ENCODE measurements at places on chromosomes 2 and 18.

DNA sequence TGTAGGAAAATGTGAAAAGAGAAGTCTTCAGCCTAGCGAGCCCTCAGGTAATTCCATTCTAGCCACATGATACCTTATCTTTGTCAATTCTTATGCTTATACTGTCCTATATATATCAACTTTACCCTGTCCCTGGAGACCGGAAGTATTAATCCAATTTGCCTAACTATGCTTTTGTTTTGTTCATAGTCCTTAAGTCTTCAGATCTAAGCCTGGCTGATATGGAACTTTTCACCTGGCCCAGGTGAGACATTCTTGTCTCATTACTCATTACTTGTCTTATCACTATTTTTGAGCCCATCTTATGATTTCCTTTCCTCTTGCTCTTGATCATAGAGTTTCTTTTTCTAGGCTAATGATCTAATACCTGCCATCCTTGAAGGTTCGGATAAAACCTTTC, 194.1 kb upstream of the FANCL start:
- DNase-seq, result no peak

DNA sequence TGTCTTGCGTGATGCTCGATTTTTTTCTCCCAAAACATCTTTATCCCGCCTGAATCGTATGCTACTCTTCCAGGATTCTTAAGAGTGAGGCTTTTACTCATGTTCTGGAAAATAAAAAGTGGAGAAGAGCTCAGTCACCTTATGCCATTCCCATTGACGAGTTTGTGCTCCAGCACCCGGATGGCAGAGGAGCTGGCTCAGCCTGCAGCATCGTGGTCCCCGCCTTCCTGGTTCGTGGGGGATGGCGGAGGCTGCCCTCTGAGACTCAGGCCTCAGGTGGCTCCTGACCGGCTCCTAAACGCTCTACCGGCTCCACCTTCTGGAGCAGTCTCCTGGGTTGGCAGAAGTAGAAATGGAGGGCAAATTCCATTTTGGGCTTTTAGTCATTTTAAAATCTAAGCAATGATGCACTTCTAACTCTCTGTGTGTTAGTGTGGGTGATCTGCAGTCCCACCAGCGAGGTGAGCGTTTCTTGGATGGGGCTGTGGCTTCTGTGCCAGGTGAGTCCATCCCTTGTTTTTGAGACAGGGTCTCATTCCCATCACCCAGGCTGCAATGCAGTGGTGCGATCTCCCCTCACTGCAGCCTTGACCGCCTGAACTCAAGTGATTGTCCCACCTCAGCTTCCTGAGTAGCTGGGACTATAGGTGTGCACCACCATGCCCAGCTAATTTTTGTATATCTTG, 27.8 kb downstream of the RTP5 start:
- no peak for DNase-seq

DNA sequence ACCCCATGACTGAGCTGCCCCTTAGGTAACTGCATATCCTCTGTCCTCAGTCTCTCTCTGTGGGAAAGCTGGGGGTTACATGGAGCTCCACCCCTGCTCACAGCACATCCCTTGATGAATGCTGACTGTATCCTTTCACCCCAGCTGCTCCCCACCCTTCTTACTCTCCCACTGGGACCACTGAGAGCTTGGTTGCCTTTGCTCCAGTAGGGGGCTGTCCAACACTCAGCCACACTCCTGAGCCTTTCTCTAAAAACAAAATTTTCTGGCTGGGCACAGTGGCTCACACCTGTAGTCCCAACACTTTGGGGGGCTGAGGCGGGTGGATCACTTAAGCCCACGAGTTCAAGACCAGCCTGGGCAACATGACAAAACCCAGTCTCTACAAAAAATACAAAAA, 89.2 kb upstream of the MSH2 start:
- no peak for DNase-seq

DNA sequence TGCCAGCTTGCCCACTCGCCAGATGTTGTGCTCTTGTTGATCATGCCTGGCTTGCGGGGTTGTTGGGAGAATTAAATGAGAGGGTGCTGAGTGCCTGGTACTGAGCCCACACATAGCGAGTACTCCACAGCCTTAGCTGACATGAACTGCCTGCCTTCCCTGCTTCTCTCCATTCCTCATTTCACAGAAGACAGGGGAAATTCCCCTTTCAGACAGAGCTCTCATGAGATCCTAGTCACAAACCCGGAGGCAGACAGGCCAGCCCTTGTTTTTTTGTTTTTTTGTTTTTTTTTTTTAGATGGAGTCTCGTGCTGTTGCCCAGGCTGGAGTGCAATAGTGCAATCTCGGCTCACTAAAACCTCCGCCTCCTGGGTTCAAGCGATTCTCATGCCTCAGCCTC, 17.1 kb upstream of the DNMT3A start:
- DNase-seq, result no peak

DNA sequence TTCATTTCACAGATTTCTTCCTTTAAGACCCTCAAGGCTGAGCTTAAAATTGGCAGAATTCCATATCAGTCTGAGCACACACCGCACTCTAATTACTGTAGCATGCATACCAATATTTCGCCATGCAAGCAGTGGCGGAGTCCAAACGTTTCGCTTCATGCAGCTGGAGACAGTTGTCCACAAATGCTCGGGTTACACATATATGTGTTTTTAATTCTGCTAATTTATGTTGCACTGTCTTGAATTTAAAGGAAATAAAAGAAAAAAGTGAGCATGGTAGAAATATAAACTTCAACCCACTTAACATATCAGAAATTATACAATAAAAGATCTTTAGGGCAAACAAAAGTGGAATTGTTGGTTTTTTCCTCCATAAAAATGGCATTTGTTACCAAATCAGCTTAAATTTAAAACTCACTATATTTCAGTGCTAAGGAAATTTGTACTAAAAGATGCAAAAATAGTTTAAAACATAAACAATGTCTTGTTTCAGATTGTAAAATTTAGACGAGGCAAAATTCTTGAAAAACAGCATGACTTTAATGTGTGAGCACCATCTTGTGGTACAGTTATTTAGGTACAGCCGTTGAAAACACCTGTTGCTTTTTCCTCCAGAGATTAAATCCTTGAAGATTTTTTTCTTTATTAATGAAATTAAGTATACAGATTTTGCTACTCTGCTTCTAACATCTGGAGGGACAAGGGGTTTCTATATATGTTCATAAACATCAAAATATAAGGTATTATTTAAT, 24.1 kb upstream of the KANSL1L start:
- DNase-seq, result peak; percentile 30

DNA sequence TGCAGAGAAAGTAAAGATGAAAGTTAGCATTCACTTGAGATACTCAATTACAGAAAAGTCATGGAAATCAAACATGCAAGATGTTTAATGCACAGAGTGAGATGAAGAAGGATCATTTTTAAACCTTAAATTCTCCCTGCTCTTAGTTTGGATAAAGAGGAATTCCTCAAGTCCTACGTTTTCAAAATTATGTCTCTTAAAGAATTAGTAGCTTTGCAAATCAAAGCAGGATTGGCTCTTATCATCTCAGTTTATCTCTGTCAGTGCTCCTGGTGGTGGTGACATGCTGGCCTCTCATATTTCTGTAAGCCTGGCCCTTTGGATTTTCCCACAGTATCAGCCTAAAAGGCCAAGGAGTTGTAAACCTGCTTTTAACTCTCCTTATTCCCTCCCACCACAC, 242.2 kb downstream of the NRXN1 start:
- DNase-seq, result no peak

GRCh38 chr2:239339241-239339640, 61.6 kb downstream of the HDAC4 start:
- no peak for DNase-seq

GRCh38 chr2:229714736-229715541, 584 bp upstream of the DNER start:
- DNase-seq, result peak; percentile 55

- no peak for DNase-seq
Measured at GRCh38 chr2:46187112-46187618, 110.0 kb upstream of the EPAS1 start.

DNA sequence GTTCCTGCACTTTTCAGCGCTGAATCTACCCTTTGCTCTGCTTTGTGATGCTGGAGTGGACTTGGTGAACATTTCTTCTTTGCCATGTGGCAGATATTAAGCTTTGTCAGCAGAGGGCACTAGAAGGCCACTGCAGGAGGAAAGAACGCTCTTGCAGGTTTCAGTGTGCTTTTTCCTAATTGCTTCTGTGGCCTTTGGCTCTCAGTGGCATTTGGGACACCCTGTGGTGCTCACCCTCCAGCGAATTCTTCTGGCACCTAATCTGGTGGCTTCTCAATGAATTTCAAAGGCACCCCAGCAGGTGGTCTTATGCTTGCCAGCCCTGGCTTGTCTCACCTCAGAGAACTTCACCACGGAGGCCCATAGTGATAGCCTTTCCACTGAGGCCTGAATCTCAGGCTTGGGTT, 146.7 kb downstream of the MYO3B start:
- peak; percentile 65 for DNase-seq

GRCh38 chr2:163733956-163734355, 1.9 kb downstream of the FIGN start:
- DNase-seq, result no peak

DNA sequence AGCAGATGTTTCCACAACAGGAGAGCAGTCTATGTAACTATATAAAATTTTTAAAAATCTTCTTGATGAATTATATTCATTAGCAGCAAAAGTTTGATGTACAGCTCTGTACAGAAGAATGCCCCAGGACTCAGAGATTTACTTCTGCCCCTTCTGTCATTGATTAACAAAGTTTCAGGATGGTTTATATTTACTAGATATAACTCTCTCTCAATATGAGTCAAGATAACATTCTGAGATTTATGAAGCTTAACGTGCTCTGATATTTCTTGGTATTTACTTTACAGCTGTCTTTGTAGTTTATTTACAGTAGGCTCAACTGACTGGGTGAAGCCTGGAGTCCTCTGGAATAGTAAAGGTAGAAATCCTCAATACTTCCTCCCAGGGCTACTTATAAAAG, 93.6 kb upstream of the HNMT start:
- no peak for DNase-seq

- no peak for DNase-seq
Measured at GRCh38 chr2:30366199-30366691, 80.8 kb upstream of the LCLAT1 start.

DNA sequence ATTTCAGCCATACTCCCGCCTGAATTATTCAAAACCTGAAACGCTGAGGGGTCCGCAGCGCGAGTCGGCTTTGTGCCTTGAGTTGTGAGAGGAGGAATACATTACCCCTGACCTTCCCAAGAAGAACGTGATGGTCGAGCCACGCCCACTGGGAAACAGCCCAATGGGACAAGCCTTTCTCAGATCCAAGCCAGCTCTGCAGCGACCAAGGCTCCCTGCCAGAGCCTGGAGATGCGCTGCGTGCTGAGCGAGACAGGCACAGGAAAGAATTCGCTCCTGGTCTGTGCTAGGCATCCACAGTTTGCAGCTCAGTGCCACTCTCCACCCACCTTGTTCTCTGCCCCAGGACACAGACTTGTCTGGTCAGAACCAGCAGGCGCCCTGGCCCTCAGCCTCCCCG, 74.1 kb upstream of the GLI2 start:
- DNase-seq, result no peak

GRCh38 chr2:10762651-10763460, 41.4 kb downstream of the ATP6V1C2 start:
- no peak for DNase-seq

- DNase-seq, result peak; percentile 10
Measured at GRCh38 chr18:64037812-64038414, 68.0 kb downstream of the SERPINB8 start.
